Right cardiac atrium (tissue), 5 donors: ENCODE measurements at places on chromosomes 7 and 10. TPM values are rescaled to one million over a fixed set of nuclear protein-coding genes. Genes with fewer than 3 reads are reported as not detected.

DNA sequence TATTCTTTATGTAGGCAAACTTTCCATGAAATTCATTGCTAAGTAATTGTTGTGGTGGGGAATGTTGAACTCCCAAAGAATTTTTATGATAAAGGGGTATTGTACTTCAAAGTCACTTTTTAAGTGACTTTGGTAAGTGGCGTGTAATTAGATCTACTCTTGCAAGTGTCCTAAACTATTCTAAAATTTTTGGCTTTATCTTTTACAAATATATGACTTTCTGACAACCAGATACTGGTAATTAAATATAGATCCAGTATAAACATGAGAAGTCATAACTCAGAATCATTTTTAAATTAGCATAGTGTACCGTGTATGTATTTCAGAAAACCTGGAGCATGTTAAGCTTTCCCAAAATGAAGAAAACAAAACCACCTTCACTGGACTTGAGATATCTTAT is 84.7 kb upstream of the HGF start:
- DNase-seq, result no peak

GRCh38 chr7:147400221-147400689 is 1190.3 kb upstream of the C7orf33 start:
- no peak for DNase-seq

- no peak for DNase-seq
These were observed 54.4 kb downstream of the ZNF277 start for GRCh38 chr7:112260911-112261310.

The GATAD1 gene
- total RNA-seq, result 18.1 TPM

The ACTL6B gene
- total RNA-seq, result not detected

DNA sequence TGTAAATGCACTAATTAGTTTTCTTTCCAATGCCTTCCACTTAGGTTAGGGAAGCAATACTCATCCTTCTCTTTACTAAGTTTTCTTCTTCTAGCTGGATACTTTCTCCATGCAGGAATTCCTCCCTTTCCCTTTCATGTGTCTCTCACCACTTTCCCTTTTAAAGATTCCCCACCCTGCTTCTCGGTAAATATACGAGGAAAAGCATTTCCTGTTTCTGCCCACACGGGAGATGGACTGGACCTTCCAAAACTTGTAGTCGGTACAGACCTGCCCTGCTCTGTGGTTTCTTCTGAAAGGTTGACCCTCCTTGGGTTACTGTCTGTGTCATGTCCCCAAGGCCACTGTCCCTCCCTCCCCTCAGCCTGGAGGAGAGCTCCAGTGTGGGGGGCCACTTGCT is 58.9 kb upstream of the LYZL2 start:
- no peak for DNase-seq

The HGF gene
- 6.1 TPM for total RNA-seq

DNA sequence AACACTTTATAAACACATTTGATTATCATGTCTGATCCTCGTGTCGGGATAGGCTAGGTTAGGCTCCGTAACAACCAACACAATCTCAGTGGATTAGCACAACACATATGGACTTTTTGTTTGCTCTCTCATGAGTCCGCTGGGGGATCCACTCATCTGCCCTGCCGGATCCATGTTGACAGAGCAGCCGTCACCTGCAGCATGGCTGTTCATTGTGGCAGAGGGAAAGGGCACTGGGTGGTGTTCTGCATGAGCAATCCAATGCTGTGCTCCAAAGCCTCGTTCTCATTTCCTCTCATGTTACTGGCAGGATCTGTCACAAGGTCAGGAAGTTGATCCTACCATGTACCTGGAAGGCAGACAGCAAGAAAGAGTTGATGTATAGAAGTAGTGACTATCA is 62.5 kb upstream of the RAPGEF5 start:
- DNase-seq, result no peak

The IL15RA gene
- 19.2 TPM for total RNA-seq

DNA sequence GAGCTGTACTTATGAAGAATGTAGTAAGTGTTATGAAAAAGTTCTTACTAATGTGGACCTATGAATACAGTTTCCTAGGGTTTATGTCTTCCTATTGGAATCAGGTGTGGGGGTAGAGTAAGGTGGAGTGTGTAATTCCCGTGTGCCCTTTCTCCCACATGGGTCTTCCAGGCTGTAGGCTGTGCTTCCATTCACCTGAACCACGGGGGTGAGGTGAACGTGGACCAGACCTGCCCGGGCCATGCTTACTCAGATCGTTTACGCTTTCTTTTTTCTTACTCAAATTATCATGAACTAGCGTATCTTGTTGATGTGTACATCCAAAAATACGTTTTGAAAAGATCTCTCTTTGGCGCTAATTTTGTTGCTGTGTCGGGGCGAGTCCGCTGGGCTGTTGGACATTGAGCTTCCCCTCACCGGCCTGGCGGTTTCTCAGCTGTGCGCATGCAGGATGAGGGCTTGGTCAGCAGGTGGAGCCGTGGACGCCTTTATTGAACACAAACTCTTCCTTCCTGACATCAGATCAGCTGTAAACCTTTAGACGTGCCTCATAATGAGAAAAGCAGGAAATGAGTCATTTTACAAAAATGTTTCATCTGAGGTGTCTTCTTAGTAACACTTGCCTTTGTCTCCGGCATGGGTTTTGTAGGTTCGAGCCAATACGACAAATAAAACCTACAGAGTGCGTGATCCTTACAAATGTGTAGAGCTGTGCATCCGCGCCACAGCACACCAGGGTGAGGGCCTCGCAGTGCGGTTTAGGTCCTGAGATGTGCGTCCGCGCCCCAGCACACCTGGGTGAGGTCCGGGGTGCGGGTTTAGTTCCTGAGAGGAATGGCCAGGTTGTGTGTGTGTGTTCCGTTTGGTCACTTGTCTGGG is 53.8 kb downstream of the WDR37 start:
- DNase-seq, result no peak

The ZC3HAV1L gene
- total RNA-seq, result 5.4 TPM

- peak; percentile 66 for DNase-seq
These were observed 84.7 kb downstream of the TMEM178B start for GRCh38 chr7:141158561-141158960.

GRCh38 chr7:50416527-50417182 is 33.5 kb downstream of the FIGNL1 start:
- DNase-seq, result no peak

The OPN4 gene
- total RNA-seq, result 1.0 TPM

DNA sequence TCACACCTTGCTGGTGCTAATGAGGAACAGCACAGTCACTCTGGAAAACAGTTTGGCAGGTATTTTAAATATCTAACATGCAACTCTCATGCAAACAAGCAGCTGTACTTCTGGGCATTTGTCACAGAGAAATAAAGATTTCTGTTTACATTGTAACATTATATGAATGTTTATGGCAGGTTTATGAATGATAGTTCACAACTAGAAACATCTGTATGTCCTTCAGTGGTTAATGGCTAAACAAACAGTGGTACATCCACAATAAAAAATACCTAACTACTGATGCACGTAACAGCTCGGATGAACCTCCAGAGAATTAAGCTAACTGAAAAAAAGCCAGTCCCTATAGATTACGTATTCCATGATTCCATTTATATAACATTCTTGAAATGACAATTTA is 109.6 kb downstream of the GPR37 start:
- no peak for DNase-seq

The FBXL13 gene
- 1.3 TPM for total RNA-seq
